ENCODE measurements at places on chromosomes 16 and 17.

GRCh38 chr16:69112285-69113129 is 7.1 kb downstream of the HAS3 start:
- DNase-seq = no peak

GRCh38 chr17:48163809-48164208 is 56.2 kb downstream of the SNX11 start:
- DNase-seq = no peak

GRCh38 chr17:79420318-79421243 is 190.3 kb downstream of the RBFOX3 start:
- no peak for DNase-seq

DNA sequence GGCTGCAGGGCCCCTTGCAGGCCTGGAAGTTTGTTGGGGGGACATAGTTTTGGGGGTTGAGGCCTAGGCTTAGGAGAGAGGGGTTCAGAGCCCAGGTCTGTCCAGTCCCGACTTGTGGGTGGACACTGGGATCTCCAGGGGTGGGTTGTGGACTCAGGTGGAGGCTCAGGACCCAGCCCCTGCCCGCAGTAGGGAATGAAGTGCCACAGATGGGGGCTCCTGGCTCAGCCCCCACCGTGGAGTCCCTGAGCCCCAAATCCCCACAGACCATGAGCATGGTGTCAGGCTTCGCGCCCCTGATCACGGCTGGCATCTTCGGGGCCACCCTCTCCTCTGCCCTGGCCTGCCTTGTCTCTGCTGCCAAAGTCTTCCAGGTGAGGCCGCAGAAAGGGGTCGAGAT is 14.3 kb downstream of the SLC12A3 start:
- DNase-seq = no peak

DNA sequence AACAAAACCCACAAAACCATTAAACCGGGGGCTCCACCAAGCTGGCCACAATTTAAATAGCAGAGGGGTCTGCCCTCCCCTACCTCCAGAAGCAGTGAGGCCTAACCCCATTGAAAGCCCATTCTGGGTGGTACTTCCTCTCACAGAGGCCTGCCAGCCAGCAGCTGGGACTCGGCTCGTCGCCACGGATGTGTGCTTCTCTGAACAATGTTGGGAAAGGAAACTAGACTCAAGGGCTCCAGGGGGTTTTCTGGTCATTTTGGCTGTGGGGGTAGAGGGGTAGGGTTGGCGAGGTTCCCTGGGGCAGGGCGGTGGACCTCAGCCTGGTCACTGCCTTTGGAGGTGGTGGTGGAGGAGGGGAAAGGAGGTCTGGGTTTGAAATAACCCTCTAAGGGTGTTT is 4.7 kb upstream of the PLCG2 start:
- no peak for DNase-seq

DNA sequence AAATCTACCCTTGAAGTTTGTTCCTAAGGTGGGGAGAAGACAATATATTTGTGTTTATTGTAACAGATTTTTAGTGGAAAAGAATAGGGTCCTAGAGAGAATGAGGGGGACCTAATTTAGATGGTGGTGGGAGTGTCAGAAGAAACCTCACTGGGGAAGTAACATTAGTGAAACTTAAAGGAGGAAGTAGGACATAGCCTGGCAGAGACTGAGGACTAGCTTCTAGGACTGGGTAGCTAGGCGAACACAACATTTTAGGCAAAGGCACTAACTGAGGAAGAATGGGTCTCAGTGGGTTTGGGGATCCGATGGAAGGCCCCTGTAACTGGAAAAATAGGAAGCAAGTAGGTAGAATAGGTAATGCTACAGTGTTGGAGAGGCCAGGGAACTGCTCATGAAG is 4.2 kb upstream of the ARL2BP start:
- DNase-seq = no peak

DNA sequence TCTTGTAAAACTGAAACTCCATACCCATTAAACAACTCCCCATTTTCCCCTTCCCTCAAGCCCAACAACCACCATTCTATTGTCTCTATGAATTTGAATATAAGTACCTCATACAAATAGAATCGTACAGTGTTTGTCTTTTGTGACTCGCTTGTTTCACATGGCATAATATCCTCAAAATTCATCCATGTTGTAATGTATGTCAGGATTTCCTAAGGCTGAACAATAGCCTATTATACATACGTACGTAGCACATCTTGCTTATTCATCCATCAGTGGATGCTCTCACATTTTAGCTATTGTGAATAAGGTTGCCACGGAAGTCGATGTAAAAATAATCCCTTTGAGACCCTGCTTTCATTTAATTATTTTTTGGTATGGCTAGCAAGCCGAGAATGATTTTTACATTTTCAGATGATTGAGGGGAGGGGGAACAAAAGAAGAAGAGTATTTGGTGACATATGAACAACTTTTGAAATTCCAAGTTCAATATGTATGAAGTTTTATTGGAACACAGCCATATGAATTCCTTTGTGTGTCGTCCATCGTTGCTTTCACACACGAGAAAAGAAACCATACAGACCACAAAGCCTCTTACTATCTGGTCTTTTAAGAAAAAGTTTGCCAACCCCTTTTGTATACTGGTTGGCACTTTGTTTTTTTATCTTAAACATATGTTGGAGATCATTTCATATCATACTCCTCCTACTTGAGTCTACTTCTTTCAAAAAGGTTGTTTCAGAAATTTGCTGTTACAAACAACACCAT is 371.2 kb downstream of the NPIPA8 start:
- no peak for DNase-seq

All from NCI-H748 treated with DMSO at 0.1 percent for 48 hours (cell line).